Caudate nucleus (tissue), 63 donors: ENCODE measurements at places on chromosomes 5 and 9.
A peak's percentile ranks its signal among the peaks of the same experiment; 100 is the strongest.

GRCh38 chr9:33189331-33189791 is 22.2 kb upstream of the B4GALT1 start:
- DNase-seq: no peak

- DNase-seq: no peak
Measured at GRCh38 chr5:158142156-158142555, 283.2 kb upstream of the CLINT1 start.

- DNase-seq: no peak
Measured at GRCh38 chr5:108415726-108416125, 33.8 kb upstream of the FBXL17 start.

DNA sequence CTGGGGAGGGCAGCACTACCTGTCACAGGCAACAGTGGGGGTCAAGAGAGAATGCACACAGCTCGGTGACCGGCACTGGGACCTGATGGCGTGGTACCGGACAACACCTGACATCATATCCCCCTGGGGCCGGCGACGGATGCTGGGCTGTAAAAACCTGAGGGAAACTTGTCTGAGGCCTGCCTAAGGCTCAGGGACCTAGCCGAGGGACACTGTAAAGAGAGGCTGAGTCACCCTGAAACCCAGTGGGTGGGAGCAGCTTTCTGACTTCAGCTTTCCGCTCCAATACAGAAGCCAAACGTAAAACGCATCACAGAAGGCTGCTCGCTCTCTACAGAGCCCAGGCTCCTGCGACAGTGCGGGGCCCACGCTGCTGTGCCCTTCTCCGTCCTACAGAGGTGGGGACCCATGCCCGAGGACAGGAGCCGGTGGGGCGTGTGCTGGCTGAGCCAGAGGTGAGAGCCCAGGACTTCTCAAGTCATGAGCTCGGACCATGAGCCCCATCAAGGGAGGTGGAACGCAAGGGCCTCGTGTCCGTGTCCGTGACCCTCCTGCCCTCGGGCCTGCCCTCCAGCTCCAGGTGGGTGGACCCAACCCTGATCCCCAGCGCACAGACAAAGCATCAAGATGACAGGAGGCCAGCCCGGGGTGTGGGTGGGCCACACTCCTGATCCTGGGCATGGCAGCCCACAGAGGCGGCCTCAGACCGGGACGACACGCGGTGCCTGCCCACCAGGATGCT is 5.3 kb downstream of the RALGDS start:
- DNase-seq: peak; percentile 19

- DNase-seq: no peak
Measured at GRCh38 chr9:14246951-14247350, 67.0 kb downstream of the NFIB start.

- DNase-seq: no peak
Measured at GRCh38 chr5:96825243-96825642, 17.5 kb upstream of the ERAP1 start.

DNA sequence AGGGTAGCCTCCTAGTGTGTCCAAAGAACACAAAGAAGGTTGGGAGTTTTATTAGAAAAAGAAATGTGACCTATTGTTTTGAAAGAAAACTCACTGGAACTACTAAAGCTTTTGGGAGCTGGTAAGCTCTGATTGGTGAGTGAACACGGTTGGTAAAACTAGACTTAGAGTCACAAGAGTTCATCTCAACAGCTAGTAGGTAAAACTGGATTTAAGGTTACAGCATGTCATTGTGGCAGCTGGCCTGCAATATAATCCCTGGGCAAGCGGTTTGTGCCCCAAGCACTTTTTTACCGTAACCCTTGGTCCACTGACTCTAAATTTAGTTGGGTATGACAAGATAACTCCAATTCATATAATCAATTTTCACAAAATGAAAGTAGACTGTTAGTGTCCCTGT is 47.4 kb downstream of the UBAP2 start:
- no peak for DNase-seq

GRCh38 chr9:132560616-132561202 is 21.7 kb upstream of the BARHL1 start:
- no peak for DNase-seq

DNA sequence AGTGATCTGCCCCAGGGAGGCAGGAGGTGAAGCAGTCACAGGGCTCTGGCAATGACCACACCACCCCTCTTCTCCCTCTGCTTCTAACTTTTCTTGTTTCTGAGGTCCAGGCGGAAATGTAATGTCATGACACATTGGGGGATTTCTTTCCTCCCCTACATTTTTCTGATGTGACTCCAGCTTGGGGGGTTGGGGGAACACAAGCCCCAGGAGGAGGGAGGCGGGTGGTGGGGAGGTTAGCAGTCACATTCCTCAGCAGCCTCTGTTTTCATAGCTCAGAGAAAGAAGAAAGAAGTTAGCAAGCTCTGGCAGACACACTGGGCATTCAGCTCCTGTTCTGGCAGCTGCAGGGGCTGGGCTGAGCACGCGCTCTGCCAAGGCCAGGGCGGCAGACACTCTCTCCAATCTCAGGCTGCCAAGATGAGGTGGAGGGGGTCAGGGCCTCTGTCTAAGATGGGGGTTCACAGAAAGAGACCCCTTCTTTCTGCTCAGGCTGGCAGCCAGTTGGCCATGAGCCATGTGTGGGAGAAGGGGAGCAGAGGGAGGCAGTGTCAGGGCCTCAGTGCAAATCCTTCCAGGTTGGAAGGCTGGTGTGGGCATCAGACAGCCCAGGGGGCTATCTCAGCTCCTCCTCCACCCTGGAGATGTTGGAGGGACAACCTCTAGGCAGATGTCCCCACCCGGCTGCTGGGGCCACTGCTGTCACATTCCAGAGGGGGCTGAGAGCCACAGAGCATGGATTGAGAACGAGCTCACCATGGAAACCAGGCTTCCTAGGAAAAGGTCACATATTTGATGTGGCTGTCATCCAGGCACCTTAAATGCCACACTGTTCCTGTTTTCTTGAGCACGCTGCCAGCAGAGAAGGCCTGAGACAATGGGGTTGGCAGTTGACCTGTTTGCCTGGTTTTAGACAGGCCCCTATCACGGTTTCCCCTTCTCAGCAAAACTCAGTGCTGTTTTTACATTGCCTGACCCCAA is 20.1 kb upstream of the PFDN1 start:
- no peak for DNase-seq

DNA sequence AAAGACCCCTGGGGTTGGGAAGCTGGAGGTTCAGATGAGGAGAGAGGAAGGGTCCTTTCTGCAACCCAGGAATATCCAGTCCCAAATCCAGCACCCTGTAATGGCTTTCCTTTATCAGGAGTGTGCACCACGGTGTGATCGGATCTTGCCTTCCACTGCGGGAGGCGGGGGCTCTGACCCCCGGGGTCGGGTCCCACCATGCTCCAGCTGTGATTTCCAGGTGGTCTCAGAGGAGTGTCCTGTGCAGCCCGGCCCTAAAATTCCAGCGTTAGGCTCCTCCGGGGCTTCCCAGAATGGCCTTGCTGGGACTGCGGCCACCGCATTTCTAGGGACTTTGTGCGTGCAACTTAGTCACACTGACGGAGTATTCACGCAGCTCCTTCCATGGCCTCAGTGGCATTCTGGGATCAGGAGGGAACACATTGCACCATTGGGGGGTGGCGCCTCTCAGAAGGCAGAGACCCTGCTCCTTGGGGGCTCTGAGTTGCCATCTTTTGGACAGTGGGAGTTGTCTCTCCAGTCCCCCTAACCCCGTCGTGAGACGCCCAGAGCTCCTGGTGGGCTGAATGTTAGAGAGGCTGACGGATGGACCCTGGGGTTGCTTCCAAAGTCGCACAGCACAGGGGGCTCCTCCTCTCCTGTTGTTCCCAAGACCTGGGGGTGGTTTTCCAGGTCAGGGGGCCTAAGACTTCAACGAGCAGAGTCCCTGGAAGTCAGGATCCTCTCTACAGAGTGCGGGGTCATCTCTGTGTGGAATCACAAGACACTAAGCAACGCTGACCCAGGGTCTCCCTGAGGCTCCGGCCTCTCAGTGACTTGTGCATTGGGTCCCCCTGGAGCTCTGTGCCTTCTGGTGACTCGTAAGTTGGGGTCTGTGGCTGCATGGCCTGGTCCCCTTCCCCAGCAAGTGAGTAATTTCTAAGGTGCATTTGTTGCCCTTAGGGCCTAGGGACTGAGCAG is 42.7 kb upstream of the IRX4 start:
- no peak for DNase-seq

DNA sequence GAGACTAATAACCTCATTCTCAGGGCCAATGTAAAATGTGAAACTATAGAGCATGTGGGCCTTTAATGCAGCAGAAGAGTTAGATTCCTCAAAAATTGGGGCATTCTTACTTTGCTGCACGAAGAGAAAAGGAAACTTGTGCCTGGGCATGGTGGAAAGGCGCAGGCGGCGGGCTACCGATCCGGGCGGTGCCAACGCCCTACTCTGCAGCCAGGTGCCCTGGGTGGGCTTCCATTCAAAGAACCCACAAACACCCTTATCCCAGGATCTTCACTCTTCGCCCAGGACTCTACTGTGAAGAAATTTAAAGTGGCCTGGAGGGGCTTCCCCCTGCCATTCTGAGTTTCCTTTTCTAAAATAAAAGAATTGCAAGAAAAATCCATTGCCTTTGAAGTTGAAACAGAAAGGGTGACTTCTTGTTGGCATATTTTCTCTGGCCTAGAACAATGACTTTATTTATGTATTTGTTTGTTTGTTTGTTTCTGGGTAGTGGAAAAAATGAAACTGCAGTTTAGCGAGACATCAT is 124.9 kb downstream of the TMEM161B start:
- no peak for DNase-seq

- no peak for DNase-seq
Measured at GRCh38 chr5:36526537-36526936, 79.9 kb upstream of the SLC1A3 start.

DNA sequence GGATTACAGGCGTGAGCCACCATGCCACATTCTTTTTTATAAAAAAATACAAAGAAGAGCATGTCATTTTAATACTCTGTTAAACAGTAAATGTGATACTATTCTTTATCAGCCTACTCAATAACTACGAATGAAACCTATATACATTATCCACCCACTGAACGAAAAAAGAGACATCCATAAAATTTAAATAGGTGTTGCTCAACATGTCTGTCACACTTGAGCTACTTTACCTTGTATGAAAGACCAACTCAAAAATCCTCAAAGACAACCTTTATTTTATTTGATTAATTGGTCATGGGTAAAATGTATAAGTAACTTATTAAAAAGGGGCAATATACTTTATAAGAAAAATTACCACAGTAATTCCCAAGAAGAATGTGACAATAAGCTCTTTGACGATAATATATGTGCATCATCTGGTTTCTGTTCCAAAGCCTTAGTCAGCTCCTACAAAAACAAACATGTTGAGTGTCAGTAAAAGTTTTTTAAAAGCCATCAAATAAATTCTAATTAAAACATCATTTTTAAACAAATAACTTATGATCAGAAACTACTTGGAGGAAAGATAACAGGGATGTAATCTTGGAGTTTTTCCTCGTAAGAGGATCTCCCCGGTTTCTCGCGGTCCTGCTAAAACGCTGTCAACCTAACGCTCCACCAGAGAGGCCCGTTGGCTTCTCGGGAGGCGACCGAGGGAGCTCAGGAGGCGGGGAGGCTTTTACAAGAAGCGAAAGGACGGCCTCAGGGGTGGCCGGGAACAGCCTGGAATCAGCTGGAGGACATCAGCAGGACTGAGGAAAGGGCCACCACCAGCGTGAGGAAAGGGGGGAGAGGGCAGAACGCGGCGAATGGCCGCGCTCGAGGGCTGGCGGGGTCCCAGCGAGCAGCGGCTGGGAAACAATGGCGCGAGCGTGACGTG is 13.5 kb upstream of the ANKRD18B start:
- DNase-seq: peak; percentile 27

- no peak for DNase-seq
Measured at GRCh38 chr5:29230591-29230990, 1962.9 kb upstream of the CDH6 start.

DNA sequence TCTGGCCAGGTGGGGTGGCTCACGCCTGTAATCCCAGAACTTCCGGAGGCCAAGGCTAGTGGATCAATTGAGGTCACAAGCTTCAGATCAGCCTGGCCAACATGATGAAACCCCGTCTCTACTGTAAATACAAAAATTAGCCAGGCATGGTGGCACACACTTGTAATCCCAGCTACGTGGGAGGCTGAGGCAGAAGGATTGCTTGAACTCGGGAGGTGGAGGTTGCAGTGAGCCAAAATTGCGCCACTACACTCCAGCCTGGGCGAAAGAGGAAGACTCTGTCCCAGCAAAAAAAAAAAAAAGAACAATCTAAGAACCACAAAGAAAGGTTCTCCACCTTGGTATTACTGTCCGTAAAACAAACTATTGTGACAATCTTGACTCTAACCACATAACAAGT is 9.7 kb downstream of the MYO10 start:
- DNase-seq: no peak

DNA sequence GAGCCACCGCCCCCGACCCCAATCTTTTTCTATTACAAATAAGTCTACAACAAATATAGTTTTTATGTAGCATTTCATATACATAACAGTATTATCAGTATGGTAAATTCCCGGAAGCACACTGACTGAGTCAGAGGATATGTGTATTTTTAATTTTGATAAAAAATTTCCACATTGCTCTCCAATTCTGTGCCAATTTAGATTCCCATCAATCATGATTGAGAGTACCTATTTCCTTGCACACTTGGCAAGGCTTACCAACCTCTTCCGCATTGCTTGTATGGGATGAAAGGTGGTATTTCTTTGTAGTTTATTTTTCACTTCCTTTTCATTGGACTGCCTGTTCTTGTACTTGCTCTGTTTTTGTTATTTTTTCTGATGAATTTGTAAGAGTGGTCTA is 204.6 kb downstream of the RFX3 start:
- DNase-seq: no peak

GRCh38 chr9:89719202-89719601 is 114.4 kb downstream of the GADD45G start:
- no peak for DNase-seq

DNA sequence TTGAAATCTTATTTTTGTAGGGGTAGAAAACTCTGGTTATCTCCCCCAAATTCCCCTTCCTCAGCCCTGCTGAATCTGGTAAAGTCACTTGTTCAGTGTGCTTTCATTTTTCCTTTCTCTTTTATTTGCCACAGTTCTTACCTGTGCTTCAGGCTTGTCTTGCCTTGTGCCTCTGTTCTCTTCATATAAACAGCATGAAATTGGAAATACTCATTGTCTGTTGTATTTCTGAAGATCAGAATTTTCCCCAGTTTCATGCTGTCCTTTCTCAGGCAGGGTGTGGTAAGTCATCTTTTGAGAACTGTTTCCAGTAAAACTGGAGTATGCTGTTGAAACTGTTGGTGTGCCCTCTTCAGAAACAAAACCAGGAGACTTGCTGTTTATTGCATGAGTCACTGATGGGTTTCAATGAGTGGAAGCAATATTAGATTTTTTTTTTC is 7.0 kb downstream of the PAM start:
- no peak for DNase-seq

- no peak for DNase-seq
Measured at GRCh38 chr5:38258042-38258318, 379 bp upstream of the EGFLAM start.

- DNase-seq: no peak
Measured at GRCh38 chr5:63261695-63262094, 683.1 kb downstream of the LRRC70 start.
